ENCODE measurements at places on chromosomes 2 and 18. TPM values are rescaled to one million over a fixed set of nuclear protein-coding genes. Genes with fewer than 3 reads are reported as not detected.

Gene HOXD12
- total RNA-seq, result not detected

DNA sequence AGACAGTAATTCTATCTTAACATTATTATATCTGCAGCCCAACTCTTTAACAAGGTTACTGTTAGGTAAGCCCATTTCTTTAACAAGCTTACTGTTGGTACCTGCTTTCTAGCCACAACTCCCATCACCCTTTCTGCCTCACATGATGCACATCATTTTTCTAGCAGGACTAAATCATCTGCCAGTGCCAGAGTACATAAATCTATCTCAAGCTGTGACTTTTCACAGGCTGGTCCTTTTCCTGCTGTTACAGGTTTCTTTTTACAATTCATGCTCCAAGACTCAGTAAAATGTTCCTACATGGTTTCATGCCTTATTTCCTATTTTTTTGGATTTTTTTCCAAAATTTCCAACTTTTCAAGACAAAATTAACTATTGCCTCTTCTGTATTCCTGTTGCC lies 30.4 kb upstream of the ZC3H15 start:
- H3K4me3 ChIP-seq, result no peak overlapping the region
- no peaks in the 10 kb centered on the region for H3K4me1 ChIP-seq
- H3K27me3 ChIP-seq, result no peaks in the 10 kb centered on the region
- no peak overlapping the region for H3K27ac ChIP-seq
- peaks cover 5% of the 10 kb centered on the region for H3K36me3 ChIP-seq

DNA sequence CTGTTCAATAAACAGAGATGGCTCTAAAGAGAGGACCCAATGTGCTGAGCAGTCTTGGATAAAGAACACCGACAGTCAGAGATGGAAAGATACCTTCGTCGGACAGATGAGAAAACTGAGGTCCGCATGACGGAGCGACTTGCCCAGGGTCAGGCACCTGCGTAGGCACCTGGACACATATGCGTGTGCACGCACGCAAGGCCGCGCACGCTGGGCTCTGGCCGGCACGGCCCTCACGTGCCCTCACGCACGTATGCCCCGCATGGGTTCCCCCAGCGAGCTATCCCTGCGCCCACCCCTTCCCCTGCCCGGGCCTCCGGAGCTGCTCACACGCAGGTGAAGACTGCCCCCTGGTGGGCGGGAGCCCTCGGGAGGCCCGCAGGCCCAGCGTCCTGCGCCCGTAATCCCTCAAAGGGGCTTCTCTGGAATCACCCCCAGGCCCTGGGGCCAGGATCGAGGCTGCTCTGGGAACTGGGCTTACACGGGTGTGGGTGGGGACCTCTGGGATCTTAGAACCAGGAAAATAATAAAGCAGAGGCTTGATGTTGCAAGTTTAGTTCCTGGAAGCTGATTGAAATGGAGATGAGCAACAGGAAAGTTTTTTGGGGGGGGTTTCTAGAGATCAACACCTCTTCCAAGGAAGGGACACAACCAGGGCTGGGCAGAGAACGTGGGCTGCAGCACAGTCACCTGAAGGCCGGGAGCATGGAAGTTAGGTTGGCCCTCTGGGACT lies 246.3 kb downstream of the TNS1 start:
- no peaks in the 10 kb centered on the region for H3K36me3 ChIP-seq
- no peaks in the 10 kb centered on the region for H3K27me3 ChIP-seq
- DNase-seq, result no peak

- H3K27ac ChIP-seq, result no peak overlapping the region
- no peak overlapping the region for H3K4me3 ChIP-seq
- no peaks in the 10 kb centered on the region for H3K4me1 ChIP-seq
- no peaks in the 10 kb centered on the region for H3K27me3 ChIP-seq
Observed at GRCh38 chr18:8635087-8635486, 25.9 kb downstream of the RAB12 start.

- H3K36me3 ChIP-seq, result no peaks in the 10 kb centered on the region
- H3K27me3 ChIP-seq, result no peaks in the 10 kb centered on the region
- no peak overlapping the region for H3K27ac ChIP-seq
- H3K4me1 ChIP-seq, result no peaks in the 10 kb centered on the region
- no peak overlapping the region for H3K4me3 ChIP-seq
- DNase-seq, result no peak
Observed at GRCh38 chr2:132276571-132276981, 114.8 kb upstream of the ANKRD30BL start.

Gene ADAM23
- total RNA-seq, result 0.48 TPM

GRCh38 chr2:218063486-218063885 lies 5.6 kb upstream of the RUFY4 start:
- no peaks in the 10 kb centered on the region for H3K27me3 ChIP-seq
- H3K4me1 ChIP-seq, result no peaks in the 10 kb centered on the region
- H3K36me3 ChIP-seq, result no peaks in the 10 kb centered on the region
- no peak overlapping the region for H3K4me3 ChIP-seq
- DNase-seq, result no peak

Gene REG3G
- not detected for total RNA-seq

Gene DOK6
- 1.0 TPM for total RNA-seq

- H3K4me3 ChIP-seq, result no peak overlapping the region
- H3K27me3 ChIP-seq, result no peaks in the 10 kb centered on the region
- no peak overlapping the region for H3K27ac ChIP-seq
- no peak for DNase-seq
- no peaks in the 10 kb centered on the region for H3K4me1 ChIP-seq
- no peaks in the 10 kb centered on the region for H3K36me3 ChIP-seq
Observed at GRCh38 chr2:33123216-33123615, 176.5 kb downstream of the LTBP1 start.

Gene TRABD2A
- 2.2 TPM for total RNA-seq

Gene REG1B
- not detected for total RNA-seq

DNA sequence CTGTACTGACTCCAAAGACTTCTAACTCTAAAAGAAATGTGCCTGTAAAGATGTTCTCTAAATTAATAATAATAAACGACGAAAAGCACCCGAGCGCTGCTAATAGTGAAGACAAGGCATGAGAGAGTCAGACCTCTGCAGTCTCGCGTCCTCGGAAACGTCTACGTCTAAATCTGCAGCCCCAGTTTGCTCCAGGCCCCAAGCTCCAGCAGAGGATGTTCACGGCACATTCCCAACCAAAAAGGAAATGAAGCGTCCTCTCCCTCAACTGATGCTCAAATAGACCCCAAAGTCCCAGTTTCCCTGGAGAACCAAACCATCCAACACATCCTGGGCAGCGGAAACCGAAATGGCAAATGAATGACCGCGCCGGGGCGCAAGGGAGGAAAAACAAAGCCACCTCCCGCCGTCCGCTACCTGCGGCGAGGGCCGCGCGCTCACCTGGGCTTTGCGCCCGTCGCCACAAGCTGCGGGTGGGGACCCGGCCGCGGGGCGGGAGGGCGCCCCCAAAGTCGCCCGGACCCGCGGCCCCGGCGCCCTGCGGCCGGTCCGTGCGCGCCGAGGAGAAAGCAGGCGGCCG lies 47.1 kb upstream of the CCDC150 start:
- H3K4me1 ChIP-seq, result no peaks in the 10 kb centered on the region
- no peak overlapping the region for H3K27ac ChIP-seq
- no peaks in the 10 kb centered on the region for H3K36me3 ChIP-seq
- no peak for DNase-seq
- peak overlapping the region; percentile 86 for H3K4me3 ChIP-seq

Gene DNAH6
- total RNA-seq, result 3.0 TPM

GRCh38 chr18:38940475-38940862 lies 1374.9 kb upstream of the CELF4 start:
- DNase-seq, result no peak
- no peak overlapping the region for H3K4me3 ChIP-seq
- H3K27ac ChIP-seq, result no peak overlapping the region
- H3K27me3 ChIP-seq, result no peaks in the 10 kb centered on the region
- no peaks in the 10 kb centered on the region for H3K36me3 ChIP-seq
- H3K4me1 ChIP-seq, result no peaks in the 10 kb centered on the region

Gene DSG1
- total RNA-seq, result not detected

Gene POMC
- 10.7 TPM for total RNA-seq

Data from breast epithelium (tissue), 4 donors.